Urinary bladder (tissue), 4 donors: ENCODE measurements at places on chromosomes 12 and 14.

DNA sequence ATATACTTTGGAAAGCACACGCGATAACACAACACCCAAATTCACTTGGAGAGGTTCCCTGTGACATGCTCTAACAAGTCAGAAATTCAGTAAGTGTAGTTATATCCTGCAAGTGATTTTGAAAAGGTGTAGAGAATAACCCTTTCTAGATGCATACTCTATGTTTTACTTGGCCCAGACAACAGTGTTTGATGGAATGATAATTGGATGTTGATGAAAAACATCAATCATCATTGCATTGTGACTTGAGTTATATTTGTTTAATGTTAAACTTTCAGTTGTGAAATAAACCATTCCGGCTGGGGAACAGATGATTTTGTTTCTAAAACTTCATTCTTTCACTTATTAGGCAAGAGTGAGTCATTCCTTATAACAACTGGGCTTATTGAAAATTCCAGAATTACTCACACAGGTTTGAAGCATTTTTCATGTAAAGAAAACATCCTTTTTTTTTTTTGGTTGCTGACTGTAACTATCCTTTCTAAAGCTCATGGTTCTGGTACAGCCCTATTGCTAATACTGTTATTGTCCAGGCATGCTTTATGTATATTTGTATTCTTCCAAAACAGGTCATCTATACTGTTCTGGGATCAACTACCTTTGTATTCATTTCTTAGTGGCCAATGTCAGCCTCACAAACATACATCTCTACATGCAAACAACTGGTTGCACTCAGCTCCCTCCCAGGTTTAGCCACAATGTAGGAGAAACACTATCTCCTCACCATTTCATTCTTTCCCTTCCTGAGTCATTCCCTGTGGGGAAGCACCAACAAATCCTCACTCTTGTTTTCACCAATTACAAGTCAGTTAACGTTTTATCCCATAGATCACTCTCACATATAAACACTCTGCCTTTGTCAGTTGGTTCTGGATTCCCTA is 121.2 kb upstream of the LRIG3 start:
- no peak for DNase-seq

DNA sequence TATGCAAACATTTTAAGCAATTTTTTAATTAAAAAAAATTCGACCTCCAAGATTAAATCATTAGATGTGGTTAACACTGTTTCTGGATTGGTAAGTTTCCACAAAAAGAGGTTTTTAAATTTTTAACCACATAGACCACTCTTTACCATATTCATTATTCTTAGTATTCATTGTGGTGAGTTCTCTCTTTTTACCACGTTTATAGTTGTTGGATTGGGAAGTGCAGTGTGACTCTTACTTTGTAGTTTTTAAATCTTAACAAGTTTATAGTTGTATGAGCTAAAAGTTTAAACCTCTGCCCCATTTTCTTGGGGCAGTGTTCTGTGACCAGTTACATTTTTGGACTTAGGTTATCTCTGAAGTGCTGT is 8.6 kb downstream of the ATP2A2 start:
- no peak for DNase-seq

DNA sequence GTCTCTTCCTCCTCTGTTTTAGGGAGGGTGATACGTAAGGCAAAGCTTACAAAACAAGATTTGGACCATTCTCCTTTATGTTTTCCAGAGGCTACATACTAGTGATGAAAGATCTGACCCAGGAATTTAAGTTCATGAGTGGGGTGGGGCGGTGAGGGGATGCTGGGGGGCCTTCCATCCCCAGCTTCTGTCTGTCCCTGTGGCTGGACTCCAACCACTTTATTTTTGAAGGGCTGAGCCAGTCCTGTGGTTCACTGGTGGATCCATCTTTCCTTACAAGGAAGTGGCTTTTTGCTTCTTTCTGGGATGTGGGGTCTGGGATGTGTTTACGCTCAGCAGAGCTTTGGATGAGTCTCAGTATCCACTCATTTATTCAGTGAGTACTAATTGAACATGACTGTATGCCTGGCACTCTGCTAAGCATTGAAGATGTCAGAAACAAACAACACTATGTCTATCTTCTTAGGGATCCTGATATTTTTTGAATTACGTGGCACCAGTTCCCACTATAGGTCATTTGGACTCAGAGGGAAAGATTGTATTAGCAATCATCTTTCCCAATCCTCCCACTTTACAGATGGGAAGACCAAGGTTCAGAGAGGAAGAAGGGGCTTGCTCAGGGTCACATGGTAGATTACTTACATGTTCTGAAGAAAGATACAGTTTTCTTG is 291.8 kb upstream of the TBX3 start:
- no peak for DNase-seq

- no peak for DNase-seq
Observed at GRCh38 chr14:36346052-36346451, 25.6 kb upstream of the MBIP start.

GRCh38 chr12:46569826-46570439 is 197.4 kb upstream of the SLC38A2 start:
- DNase-seq = no peak
